ENCODE measurements at places on chromosomes 16 and 17.

GRCh38 chr17:82418001-82418986, at the start of the genes HEXD and OGFOD3:
TSS of gene HEXD (plus strand) at chr17:82418347. CDS start at chr17:82419800, 1,453 bp downstream.
TSS of gene OGFOD3 (minus strand) at chr17:82418586. CDS start at chr17:82418485, 101 bp downstream.
- peak; percentile 82 for DNase-seq

DNA sequence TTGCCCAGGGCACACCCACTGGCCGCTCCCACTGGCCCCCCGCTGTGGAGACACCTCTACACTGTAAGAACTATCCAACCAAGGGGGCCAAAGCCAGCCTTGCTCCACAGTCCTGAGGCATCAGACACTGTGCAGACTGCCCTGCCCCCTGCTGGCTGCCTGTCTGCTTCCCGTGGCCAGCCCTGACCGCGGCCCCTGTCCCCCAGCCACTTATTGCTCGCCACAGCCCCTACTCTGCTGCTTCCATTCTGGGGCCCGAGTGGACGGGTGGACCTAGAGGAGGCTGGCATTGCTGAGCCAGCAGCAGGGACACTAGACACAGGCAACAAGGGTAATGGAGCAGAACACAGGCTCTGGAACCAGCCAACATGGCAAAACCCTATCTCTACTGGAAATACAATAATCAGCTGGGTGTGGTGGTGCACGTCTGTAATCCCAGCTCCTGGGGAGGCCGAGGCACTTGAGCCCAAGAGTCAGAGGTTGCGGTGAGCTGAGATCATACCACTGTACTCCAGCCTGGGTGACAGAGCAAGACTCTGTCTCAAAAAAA, 19.7 kb upstream of the LRRC37A3 start:
- DNase-seq: no peak

GRCh38 chr17:15321556-15322251, 19.7 kb downstream of the TEKT3 start:
- DNase-seq: no peak

- no peak for DNase-seq
Observed at GRCh38 chr17:57362797-57363556, 106.7 kb downstream of the MSI2 start.

DNA sequence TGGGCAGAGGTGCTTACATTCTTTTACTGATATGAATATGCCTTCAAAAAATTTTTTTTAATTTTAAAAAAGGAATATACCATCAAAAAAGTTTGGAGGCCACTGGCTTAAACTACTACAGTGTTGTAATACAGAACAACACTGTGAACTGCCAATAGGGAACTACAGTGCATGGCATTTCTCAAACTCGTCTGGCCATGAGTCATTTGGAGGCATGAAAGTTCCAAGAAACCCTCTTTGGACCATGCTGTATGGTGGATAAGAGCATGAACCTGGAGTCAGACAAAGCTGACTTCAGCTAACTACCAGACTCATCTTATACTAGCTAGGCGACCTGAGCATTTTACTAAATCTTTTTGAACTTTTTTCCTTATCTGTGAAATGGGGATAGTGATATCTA, 9.2 kb upstream of the NF1 start:
- DNase-seq: no peak

- no peak for DNase-seq
Observed at GRCh38 chr17:72280881-72281280, 160.1 kb downstream of the SOX9 start.

GRCh38 chr16:58732545-58733247, 1.4 kb downstream of the GOT2 start:
- DNase-seq: no peak

GRCh38 chr17:57898487-57899311, 48.9 kb upstream of the MRPS23 start:
- peak; percentile 85 for DNase-seq

GRCh38 chr17:80730739-80731138, 186.1 kb downstream of the RPTOR start:
- DNase-seq: no peak

GRCh38 chr17:81035521-81036196, 708 bp downstream of the BAIAP2 start:
- DNase-seq: no peak

DNA sequence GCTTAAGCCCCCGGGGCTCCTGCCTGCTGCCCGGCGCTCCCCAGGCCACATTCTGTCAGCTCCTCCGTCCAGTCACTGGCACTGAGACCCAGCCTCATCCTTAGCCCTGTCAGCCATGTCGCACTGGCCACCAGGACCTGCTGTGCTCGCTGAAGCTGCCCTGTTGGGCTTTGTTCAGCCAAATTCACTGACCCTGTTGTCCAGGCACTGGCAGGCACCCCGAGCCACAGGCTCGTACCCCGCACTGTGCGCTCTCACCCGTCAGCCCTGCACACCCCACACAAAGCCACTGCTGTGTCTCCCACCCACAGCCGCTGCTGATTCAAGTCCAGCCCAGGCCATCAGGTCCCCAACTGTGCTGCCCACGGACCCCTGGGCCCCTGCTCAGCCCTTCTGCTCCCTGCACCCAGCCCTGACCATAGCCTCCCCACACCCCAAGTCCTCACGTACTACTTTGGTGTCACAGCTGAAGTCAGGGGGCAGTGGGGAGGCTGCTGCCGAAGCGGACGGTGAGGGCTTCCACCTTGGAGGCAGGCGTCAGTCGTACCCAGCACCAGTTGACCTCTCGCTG, 131.5 kb upstream of the CHMP6 start:
- no peak for DNase-seq

- no peak for DNase-seq
Observed at GRCh38 chr16:12318661-12319427, 342.3 kb downstream of the SNX29 start.

DNA sequence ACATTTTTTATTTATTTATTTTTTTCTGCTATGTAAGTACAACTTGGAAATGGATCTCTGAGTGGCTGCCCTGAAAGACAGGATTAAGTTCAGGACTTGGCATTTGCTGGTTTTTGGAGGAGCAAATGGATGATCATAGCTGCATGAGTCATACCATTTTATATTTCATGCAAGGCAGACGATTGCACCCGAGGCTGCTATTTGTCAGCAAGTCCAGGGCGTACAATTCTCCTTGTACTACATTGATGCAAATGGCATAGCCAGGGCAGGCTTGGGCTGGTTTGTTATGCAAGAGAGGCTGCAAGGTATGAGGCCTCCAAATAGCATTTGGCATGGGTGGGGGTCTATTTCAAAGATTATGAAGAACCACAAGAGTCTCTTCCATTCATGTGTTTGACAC, 81.2 kb upstream of the CACNG3 start:
- no peak for DNase-seq

DNA sequence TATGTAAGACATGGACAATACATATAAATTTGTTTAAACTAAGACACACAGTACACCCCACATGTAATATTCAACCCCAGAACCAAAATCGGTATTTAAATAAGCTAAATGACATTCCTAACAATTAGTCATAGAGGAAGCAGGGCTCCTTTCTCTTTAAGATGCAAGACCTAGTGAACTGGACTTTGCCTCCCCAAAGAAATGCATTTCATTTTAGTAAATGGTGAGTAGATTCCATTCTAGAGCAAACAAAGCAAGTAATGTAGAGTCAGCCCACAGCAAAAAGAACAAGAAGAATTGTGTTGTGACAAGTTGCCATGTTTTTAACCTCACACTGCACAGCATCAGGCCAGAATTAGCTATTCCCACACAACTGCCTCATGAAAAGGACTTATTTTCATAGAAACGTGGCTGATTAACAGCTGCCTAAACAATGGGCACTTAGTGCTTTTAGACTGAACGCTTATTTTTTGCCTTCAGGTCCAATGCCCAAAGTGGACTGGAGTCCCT, 14.4 kb downstream of the DNAJC7 start:
- peak; percentile 20 for DNase-seq

DNA sequence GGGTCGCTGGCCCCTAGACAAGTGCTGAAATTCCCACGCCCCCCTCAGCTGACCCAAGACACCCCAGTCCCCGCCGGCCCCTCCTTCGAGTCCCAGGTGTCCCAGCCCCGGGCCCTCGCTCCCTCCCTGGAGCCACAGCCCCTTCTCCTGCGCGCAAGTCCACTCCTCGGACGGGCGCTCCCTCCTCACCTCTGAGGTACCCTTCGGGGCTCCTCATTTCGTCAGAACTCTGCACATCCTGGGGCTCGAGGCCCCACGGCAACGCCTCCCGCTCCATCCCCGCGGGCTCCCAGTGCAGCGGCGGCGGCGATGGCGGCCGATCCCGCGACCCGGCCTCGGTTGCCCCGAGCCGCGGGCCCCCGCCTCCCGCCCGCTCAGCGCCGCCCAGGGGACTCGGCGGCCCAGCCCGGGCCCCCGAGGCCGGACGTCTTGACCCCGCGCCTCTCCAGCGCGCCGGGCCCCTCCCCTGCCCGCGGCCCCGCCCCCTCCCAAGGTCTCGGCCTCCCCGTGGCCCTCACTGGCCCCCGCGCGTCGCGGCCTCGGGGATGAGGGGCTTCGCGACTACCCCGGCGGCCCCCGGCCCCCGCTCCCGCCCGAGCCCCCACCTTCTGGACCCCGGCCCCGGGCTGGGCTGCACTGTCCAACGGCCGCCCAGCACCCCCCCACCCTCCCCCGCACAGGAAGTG, at the start of gene ZNF768:
TSS of gene ZNF768 (minus strand) at position 430 of the 686 bp plus-strand sequence. CDS start at position 277, 153 bp downstream.
- peak; percentile 48 for DNase-seq

GRCh38 chr17:1793447-1793806, 31.6 kb downstream of the SERPINF1 start:
- DNase-seq: no peak

GRCh38 chr17:10071141-10071540, 127.3 kb downstream of the GAS7 start:
- no peak for DNase-seq

DNA sequence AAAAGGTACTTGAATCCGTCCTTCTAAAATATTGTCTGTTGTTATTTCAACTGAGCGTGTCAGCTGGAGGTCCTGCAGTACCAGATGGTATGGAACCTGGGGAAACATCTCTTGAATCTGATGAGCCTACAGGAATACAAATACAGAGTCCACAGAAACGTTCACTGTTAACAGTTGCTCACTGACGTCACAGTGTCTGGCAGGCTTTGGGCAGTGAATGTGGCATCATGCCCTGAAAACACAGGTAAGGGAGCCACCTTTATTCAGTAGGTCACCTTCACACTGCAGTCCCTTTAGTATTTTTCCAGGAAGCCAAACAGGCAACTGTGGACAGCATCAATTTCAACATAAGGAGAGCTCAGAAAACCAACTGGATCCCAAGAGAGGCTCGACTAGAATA, 56.1 kb downstream of the AMFR start:
- DNase-seq: no peak

DNA sequence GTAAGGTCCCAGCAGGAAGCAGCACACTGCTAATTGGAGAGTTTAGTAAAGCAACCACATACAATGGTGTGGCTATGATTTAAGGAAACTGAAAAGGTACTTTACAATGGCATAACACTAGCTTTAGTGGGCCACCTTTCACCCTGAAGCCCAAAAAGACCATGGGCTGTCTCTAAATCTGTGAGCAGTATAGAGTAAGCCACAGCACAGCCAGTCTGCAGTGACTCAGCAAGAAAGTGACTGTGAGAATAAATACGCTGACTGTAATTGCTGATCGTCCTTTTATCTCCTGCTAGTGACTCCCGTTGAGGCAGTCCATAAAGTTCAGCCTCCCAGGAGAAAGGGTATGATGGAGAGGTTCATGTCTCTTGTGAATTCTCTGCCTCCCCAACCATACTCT, 679.8 kb upstream of the KIF2B start:
- DNase-seq: no peak

- no peak for DNase-seq
Observed at GRCh38 chr17:67052720-67053437, 8.5 kb downstream of the CACNG1 start.

DNA sequence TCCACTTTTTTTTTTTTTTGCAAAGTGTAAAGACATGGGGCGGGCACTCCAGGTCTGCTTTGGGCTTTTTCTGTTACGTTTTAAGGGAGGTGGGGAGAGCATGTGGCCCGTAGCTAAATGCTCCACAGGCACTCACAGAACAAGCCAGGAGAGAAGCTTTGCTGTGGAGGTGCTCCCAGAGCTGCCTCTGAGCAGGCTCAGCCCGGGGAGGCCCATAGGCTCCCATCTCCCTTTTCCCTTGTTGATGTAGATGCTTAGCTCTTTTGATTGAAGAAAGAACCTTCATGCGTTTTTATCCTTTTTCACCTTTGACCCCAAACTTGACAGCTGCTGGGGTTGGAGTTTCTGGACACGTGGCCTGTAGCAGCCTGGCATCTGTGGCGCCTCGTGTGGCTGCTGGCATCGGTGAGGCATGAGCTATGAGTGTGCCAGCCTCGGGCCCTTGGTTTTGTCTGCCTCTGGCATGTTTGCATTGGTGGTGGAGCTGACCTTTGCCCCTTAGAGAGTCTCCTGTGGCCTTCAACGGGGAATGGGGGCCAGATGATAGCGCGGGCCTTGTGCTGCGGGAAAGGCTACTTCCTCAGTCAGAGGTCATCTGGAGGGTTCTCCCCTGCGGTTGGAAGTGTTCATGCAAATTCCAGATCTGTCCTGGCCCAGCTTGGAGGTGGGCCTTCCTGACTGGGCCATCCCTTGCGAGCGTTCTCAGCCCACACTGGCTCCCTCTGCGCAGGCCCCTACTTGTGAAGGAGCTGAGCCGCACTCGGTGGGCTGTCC, 20.0 kb upstream of the IL17C start:
- DNase-seq: no peak

DNA sequence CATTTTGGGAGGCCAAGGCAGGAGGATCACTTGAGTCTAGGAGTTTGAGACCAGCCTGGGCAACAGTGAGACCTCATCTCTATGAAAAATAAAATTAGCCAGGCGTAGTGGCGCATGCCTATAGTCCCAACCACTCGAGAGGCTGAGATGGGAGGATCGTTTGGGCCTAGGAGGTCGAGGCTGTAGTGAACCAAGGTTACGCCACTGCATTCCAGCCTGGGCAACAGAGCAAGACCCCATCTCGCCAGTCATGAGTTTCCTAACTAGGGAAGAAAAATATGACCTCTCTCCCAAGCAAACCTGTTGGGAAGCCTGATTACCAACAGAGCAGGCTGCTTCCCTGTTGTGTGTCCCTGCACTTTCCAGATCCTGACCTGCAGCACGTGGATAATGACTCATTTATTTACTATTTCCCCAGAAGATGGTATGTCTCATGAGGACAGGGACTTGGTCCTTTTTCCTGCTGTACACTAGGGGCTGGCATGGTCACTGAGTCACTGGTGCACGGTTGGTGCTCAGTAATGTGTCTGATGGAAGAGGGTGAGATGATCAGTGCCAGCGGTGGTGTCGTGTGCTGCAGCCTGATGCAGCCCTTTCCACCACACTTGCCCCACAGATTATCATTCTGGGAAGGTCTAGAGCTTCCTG, 30.8 kb downstream of the NMT1 start:
- no peak for DNase-seq

GRCh38 chr16:69940676-69941075, 10.5 kb upstream of the CLEC18A start:
- no peak for DNase-seq
